ENCODE measurements at places on chromosomes 16 and 17. TPM values are rescaled to one million over a fixed set of nuclear protein-coding genes. Genes with fewer than 3 reads are reported as not detected.
A peak's percentile ranks its signal among the peaks of the same experiment; 100 is the strongest.

DNA sequence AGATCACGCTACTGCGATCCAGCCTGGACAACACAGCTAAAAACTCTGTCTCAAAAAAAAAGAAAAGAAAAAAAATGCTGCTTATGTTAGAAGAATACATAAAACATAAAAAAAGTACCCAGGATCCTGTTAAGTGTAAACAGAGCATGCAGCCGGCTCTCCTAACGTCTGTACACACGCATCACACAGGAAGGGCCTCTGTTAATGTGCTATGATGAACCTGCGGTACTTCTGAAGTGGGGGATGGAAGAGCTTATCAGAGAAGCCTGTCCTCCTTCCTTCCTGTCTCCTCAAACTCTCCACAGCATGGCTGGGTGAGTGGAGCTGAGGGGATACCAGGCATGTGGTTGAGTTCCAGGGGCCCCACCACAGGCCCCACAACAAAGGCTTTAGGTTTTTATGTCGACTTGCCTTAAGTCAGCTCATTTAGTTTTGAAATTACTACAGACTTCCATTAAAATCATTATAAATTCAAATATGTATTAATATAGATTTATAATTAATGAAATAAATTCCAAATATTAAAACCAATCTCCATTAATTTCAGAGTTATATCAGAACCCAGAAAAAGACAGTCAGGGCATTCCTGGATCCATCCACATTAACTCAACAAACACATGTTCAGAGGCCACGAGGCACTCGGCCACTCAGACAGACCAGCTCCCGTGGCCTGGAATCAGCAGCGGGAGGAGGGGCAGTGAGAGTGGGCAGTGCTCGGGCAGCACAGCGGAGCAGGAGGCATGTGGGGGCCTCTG lies 11.7 kb downstream of the CCDC57 start:
- DNase-seq: no peak

- DNase-seq: no peak
Measured at GRCh38 chr16:68644296-68644695, 814 bp upstream of the CDH3 start.

DNA sequence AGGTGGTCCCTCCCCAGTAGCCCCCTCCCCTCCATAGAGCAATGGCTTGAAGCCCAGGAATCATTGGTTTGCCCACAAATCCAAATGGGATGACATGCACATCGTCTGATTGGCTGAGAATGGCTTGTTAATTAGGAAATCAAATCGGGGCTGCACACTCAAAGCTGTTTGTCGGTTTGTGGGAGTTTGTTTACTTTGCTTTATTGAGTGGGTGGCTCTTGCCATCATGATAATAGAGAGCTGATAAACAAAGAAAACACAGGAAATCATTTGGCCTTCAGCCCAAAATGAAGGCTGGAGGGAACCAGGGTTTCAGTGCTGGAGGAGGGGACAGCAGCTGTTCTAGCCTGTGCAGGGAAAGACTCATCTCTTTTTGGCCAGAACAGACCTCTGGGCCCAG lies 316.3 kb downstream of the CBLN1 start:
- no peak for DNase-seq

DNA sequence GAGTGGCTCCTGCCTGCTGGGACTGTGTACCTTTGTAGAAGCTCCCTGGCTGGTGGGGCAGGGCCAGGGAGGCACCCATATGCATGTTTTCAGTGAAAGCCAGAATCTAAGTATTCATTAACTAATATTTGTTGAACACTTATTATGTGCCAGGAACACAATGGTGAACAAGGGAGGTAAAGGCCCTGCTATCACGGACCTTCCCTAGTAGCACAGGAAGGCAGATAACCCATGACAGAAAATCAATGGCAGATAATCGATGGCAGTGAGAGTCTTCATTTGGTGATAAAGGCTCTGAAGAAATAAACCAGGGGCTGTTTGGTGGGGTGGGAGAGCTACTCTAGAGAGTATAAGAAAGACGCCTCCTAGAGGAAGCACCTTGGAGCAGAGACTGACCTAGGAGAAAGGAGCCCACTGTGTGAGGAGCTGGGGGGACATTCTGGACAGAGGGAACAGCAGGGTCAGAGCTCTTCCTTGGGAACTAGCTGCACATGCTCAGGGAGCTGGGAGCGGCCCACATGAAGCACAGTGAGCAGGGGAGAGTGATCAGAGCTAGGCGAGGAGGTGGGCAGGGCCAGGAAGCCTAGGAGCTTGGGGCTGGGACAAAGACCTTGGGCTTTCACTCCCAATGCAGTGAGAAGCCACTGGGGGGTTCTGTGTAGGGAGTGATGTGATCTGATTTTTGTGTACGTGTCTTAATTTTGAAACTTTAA lies 78.5 kb downstream of the SPECC1 start:
- no peak for DNase-seq

- DNase-seq: peak; percentile 82
Measured at GRCh38 chr17:4711661-4712181, 1.3 kb downstream of the ARRB2 start.

SEPTIN12 gene
- not detected for total RNA-seq

- DNase-seq: no peak
Measured at GRCh38 chr16:49011901-49012300, 269.7 kb downstream of the CBLN1 start.

DNA sequence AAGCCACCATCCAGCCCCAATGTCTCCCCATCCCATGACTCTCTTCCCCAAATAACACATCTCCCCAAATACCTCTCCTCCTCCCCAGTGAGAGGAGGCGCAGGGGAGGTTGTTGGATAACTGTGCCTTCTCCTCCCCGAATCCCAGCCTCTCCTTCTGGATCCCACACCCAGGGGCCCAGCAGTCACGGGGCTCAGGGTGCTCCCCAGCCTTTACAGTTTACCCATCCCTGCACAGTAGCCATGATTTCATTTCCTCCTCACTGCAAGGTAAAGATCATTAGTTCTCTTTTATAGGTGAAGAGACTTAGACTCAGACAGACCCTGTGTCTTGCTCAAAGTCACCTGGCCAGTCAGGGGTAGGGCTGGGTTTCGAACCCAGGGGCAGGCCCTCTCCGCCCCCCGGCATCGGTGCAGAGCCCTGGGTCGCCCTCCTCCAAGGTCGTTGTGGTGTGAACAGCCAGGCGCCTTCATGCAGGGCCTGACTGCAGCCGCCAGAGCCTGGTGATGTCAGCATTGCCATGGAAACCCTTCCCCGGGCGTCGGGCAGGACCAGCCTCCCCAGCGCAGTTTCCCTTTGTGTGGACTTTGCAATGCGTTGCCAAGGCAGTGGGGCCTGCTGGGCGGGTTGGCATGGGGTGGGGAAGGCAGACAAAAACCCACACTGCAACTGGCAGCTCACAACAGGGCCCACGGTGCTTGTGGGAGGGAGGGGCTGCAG lies 53.3 kb upstream of the TOB1 start:
- DNase-seq: peak; percentile 94

DNA sequence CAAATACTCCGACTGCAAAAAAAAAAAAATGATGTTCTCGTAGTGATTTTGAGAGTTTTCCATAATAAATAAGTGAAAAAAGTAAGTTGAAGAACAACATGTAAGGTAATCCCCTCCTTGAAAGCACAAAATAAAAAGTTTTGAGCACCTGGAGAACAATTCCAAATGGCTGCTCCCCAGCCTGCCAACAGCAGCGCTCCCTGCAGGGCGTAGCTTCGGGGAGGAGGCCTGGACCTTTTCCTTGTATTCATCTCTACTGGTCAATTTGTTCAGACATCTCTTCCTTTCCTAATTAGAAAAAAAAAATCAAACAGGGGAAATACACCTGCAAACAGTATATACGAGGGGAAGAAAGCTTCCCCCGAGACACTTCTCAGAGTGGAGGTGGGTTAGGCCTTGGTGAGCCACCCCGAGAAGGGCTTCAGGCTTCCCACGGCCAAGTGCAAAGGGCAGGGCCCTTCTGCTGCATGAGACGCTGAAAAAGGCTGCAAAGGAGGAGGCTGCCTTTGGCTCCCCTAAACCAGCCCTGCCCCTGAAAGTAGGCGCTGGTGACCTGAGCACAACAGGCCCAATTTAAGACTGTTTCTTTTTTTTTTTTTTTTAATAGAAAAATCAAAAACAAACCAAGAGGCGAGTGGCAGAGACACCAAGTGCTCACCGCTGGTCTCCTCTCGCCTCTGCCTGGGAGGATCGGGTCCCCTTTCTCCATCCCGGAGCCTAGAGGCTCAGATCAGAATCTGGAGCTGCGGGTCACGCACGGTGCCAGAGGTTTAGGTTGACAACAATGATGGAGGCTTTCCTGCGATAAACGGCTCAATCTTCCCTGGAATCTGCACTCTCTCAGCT lies 193.1 kb upstream of the FOXF1 start:
- DNase-seq: peak; percentile 23

SPATA22 gene
- 0.28 TPM for total RNA-seq

DNA sequence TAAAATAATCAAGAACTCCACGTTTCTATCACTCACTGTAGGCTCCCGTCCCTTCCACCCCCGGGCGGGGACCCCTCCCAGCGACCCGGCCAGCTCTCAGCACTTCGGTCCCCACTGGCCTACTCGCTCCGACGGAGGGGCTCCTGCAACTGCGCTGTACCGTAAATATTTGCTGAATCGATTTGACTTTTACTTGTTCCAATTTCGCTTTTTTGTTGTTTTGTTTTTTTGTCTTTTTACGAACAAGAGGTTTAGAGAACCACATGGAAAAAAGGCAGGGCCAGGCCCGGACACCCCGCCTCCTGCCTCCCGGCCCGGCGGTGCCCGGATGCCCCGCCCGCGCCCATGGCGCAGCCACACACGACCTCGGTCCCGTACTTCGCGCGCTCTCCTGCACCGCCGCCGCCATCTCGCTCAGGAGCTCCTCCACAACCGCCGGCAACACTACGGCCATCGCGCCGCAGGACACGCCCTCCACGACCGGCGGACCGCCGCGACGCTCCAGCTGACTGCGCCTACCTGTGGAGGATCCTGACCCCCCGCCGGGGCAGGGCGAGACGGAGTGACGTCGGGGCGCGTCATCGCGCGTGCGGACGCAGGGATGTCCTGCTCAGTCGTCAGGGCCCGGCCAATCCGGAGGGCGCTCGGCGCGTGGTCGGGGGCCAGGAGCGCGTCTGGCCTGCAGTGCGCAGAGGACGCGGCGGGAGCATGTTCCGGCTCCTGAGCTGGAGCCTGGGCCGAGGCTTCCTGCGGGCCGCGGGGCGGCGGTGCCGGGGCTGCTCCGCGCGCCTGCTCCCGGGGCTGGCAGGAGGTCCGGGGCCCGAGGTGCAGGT lies at the start of the genes TTC19 and ZSWIM7:
Gene TTC19, plus strand, starts transcription at position 684 of the 833 bp plus-strand sequence. Its CDS starts 25 bp downstream, at position 709.
Gene ZSWIM7, minus strand, starts transcription at position 564 of the 833 bp plus-strand sequence. Its CDS starts 110 bp downstream, at position 454.
- peak; percentile 99 for DNase-seq
